Progenitor cell of endocrine pancreas (in vitro differentiated cells): ENCODE measurements at places on chromosomes 1 and 21.
A peak's percentile ranks its signal among the peaks of the same experiment; 100 is the strongest.

GRCh38 chr21:44927587-44928461 is 7.1 kb upstream of the ITGB2 start:
- no peak overlapping the region for H3K27ac ChIP-seq
- H3K4me3 ChIP-seq, result no peak overlapping the region

DNA sequence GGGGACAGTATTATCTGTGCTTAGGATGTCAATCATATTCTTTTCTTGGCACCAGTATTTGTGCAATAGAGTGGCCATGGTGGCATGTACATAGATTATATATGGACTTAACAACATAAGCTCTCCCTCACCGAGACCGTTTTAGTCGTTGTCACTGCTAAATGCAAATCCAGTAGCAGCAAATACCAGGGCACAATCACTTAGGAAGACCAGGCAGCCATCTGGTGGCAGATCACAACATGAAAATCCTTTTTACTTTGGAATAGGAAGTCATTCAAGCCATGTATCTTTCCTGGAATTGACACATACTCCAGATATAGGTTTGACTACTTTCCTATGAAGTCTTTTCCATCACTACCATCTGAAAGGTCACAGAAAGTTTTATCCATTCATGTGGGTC is 53.2 kb upstream of the C1orf87 start:
- H3K36me3 ChIP-seq, result no peaks in the 10 kb centered on the region
- H3K27me3 ChIP-seq, result peaks cover 3% of the 10 kb centered on the region
- no peak for DNase-seq

DNA sequence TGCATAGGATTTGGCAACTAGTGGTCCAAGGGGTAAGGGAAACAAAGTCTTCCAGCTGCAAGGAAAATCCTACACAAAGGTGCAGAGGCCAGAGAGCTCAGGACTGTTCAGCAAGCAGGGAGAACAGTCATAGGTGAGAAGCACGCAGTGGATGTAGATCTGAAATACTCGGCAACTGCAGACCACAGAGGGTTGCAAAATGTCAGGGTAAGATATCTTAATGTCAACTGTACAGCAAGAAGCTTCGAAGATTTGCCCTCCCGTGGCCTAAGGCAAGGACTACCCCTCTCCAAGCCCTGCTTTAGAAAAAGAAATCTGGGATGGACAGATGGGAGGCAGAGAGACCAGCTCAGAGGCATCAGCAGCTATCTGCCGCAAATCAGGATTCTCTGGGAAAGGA is 153.4 kb upstream of the IRF2BP2 start:
- DNase-seq, result no peak
- H3K36me3 ChIP-seq, result no peaks in the 10 kb centered on the region
- no peaks in the 10 kb centered on the region for H3K27me3 ChIP-seq
- no peak overlapping the region for H3K4me3 ChIP-seq
- H3K4me1 ChIP-seq, result peaks cover 8% of the 10 kb centered on the region

GRCh38 chr1:244460197-244460596 is 876 bp upstream of the CATSPERE start:
- peak overlapping the region; percentile 46 for H3K4me3 ChIP-seq
- H3K27ac ChIP-seq, result peak overlapping the region; percentile 52
- H3K4me1 ChIP-seq, result peaks cover 10% of the 10 kb centered on the region
- no peak for DNase-seq

DNA sequence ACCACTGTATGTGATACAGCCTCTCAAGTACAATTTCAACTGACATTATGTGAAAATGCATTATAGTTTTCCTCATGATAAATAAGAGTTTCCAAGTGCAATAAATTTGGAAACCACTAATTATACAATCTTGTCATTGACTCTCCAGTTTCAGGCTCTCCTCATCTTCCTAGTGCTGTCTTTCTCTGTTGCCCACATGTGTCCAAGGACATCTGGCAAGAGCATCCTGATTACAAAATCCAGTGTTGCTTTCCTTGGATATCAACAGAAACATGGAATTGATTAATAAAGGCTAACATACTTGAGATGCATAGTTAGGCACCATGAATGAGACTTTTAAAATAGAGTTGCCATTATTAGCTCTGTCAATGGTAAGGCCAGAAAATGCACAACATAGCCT is 15.6 kb upstream of the MAP10 start:
- H3K27ac ChIP-seq, result no peak overlapping the region
- no peak overlapping the region for H3K4me3 ChIP-seq
- H3K4me1 ChIP-seq, result peaks cover 7% of the 10 kb centered on the region
- no peaks in the 10 kb centered on the region for H3K36me3 ChIP-seq

DNA sequence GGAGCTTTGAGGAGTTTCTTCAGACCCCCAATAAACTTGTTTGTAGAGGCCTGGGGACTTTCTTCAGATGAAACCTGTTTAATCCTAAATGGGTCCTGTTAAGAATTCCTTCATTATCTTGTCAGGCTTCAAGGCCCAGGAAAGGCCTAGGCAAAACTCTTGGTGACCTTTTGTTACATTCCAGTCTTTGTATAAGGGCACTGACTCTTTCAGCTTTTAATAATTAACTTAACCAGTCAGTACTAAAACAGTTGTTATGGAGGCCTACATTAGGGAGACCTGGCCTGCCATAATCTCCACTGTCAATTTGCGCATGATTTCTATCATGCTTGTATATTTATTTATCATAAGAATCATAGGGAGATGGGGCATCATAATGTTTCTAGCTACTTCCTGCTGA is 110.2 kb downstream of the FCRL5 start:
- H3K36me3 ChIP-seq, result peaks cover 2% of the 10 kb centered on the region
- H3K27ac ChIP-seq, result peak overlapping the region; percentile 94
- no peaks in the 10 kb centered on the region for H3K27me3 ChIP-seq
- no peak for DNase-seq
- peak overlapping the region; percentile 40 for H3K4me3 ChIP-seq

- H3K27ac ChIP-seq, result no peak overlapping the region
- no peaks in the 10 kb centered on the region for H3K4me1 ChIP-seq
- no peak overlapping the region for H3K4me3 ChIP-seq
- DNase-seq, result no peak
- no peaks in the 10 kb centered on the region for H3K27me3 ChIP-seq
- H3K36me3 ChIP-seq, result peaks cover 33% of the 10 kb centered on the region
Observed at GRCh38 chr1:88813471-88813870, 77.9 kb downstream of the GTF2B start.

DNA sequence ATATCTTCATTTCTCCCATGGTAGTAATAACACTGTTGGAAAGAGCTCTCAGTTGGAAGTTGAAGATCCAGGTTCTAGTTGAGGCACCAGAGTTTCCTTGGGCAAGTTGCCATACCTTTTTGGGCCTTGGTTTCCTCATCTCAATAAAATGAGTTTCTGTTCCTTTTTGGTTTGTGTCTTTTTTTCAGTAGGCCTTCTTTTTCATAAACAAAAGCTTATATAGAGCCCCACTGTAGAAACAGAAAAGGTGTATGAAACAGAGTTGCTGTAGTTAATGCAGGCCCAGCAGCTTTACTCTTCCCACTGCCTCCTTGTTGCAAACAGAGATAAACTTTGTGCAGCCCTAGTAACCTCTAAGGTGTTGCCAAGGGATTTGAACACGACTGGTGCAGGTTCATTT is 41.7 kb downstream of the WNT4 start:
- peaks cover 22% of the 10 kb centered on the region for H3K4me1 ChIP-seq
- H3K36me3 ChIP-seq, result peaks cover 31% of the 10 kb centered on the region
- DNase-seq, result no peak
- H3K27ac ChIP-seq, result no peak overlapping the region
- H3K27me3 ChIP-seq, result no peaks in the 10 kb centered on the region

DNA sequence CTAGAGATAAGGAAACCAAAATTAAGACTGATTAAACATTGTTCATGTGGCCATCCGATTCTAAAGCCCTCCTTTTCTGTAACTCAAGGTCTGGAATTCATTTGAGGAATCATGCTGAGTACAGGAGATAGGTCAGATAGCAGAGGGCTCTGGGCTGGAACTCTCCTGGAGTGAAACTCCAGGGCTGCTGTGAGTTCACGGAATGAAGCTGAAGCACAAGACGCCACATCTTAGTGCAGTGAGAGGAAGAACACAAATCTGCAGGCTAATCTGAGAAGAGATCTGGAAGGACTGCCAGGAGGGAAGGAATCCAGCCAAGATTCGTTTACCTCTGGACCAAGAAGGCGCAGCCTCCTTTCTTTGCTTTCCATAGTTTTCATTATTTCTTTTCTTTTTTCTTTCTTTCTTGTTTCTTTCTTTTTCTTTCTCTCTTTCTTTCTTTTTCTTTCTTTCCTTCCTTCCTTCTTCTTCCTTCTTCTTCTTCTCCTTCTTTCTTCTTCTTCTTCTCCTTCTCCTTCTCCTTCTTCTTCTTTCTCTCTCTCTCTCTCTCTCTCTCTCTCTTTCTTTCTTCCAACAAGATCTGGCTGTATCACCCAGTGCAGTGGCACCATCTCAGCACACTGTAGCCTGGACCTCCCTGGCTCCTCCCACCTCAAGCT is 74.8 kb upstream of the ATP1B1 start:
- no peaks in the 10 kb centered on the region for H3K36me3 ChIP-seq
- no peak overlapping the region for H3K4me3 ChIP-seq
- no peak overlapping the region for H3K27ac ChIP-seq
- no peaks in the 10 kb centered on the region for H3K4me1 ChIP-seq
- no peak for DNase-seq
- no peaks in the 10 kb centered on the region for H3K27me3 ChIP-seq

DNA sequence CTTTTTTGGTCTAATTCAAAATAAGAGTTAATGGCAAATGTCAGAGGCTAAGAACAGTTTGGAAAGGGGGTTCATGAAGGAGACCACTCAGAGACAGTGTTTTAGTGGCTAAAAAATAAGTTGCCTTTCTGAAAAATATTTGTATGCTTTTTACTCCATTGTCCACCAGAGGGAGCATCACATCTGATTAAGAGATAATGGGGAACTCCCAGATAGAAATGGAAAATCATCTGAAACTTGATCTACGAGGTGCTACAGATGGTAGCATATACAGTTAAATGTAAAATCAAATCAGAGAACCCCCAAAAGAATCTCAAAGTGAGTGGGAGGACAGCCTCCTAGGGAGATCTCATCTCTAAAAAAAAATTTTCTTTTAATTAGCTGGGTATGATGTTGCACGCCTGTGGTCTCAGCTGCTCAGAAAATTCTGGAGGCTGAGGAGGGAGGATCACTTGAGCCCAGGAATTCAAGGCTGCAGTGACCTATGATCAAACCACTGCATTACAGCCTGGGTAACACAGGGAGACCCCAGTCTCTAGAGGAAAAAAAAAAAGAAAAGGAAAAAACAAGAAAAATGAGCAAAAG is 9.7 kb downstream of the SMYD3 start:
- no peaks in the 10 kb centered on the region for H3K4me1 ChIP-seq
- no peak overlapping the region for H3K4me3 ChIP-seq
- no peak for DNase-seq
- peaks cover 3% of the 10 kb centered on the region for H3K36me3 ChIP-seq
- H3K27me3 ChIP-seq, result no peaks in the 10 kb centered on the region

- H3K36me3 ChIP-seq, result peaks cover 25% of the 10 kb centered on the region
- H3K27me3 ChIP-seq, result no peaks in the 10 kb centered on the region
- no peak for DNase-seq
- H3K27ac ChIP-seq, result peak overlapping the region; percentile 79
- H3K4me1 ChIP-seq, result peaks cover 43% of the 10 kb centered on the region
Observed at GRCh38 chr1:145995148-145995881, 1.1 kb downstream of the TXNIP start.

DNA sequence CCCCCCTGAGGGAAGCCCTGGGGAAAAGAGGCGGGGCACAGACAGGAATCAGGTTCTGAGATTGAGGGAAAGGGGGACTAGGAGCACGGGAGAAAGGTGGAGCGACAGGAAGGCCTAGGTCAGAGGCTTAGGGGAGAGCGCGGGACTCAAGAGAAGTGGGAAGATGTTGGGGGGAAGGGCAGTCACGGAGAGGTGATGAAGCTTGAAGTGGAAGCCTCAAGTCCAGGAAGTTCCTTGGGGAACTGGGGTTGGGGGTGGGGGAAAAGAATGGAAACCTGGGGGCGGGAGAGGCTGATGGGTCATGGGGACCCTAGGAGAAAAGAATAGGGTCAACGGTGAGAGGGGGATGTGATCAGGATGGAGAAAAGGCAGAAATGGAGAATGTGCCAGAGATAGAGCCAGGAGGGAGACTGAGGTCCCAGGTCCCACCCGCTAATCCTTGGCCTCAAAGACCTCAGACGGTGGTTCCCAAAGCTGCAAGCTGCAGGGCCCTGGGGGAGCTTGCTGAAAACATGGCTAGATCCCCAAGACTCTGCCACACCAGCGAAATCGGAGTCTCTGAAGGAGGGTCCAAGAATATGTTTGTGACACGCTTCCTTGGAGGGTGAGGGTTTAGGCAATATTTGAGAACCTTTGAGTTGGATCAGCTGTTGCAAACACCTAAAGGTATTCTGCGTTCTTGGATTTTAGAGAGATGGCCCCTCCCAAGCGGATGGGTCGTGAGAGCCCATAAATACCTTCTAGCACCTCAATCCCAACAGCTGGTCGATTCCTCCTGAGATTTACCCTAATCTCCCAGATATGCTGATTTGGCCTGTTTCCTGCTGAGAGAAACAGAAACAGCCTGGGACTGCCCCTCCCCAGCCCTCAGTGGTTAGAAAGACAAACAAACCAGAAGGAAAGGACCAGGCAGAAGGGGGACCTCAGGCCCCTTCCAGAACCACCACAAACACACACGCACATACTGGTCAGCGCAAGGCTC is 3.6 kb downstream of the C1orf232 start:
- H3K4me3 ChIP-seq, result peak overlapping the region; percentile 66
- H3K27ac ChIP-seq, result peak overlapping the region; percentile 52

GRCh38 chr1:242086093-242086492 is 87.2 kb upstream of the MAP1LC3C start:
- no peak for DNase-seq
- H3K4me3 ChIP-seq, result no peak overlapping the region
- H3K27me3 ChIP-seq, result no peaks in the 10 kb centered on the region
- H3K4me1 ChIP-seq, result peaks cover 6% of the 10 kb centered on the region
- no peaks in the 10 kb centered on the region for H3K36me3 ChIP-seq

- H3K4me1 ChIP-seq, result peaks cover 16% of the 10 kb centered on the region
- H3K4me3 ChIP-seq, result no peak overlapping the region
- H3K27ac ChIP-seq, result no peak overlapping the region
Observed at GRCh38 chr1:169100208-169100607, 6.3 kb upstream of the ATP1B1 start.

- peaks cover 3% of the 10 kb centered on the region for H3K27me3 ChIP-seq
- no peak overlapping the region for H3K27ac ChIP-seq
- no peak for DNase-seq
- no peaks in the 10 kb centered on the region for H3K36me3 ChIP-seq
- no peak overlapping the region for H3K4me3 ChIP-seq
Observed at GRCh38 chr1:209421186-209421585, 162.3 kb upstream of the CAMK1G start.

- no peaks in the 10 kb centered on the region for H3K36me3 ChIP-seq
- H3K27ac ChIP-seq, result no peak overlapping the region
- no peak overlapping the region for H3K4me3 ChIP-seq
- no peak for DNase-seq
Observed at GRCh38 chr1:156632355-156632754, 9.6 kb upstream of the BCAN start.

GRCh38 chr1:160710517-160711252 is 937 bp downstream of the CD48 start:
- H3K4me3 ChIP-seq, result no peak overlapping the region
- no peaks in the 10 kb centered on the region for H3K36me3 ChIP-seq
- H3K27me3 ChIP-seq, result no peaks in the 10 kb centered on the region
- H3K27ac ChIP-seq, result no peak overlapping the region
- no peaks in the 10 kb centered on the region for H3K4me1 ChIP-seq
